ENCODE measurements at places on chromosomes 7 and 10. TPM values are rescaled to one million over a fixed set of nuclear protein-coding genes. Genes with fewer than 3 reads are reported as not detected.

The ADIRF gene
- total RNA-seq, result 41.5 TPM

The CLRN3 gene
- total RNA-seq, result 76.8 TPM

The CCDC136 gene
- 0.64 TPM for total RNA-seq

The MRLN gene
- not detected for total RNA-seq

The CD36 gene
- 8.7 TPM for total RNA-seq

The PODXL gene
- 14.6 TPM for total RNA-seq

The CALML3 gene
- total RNA-seq, result 0.40 TPM

The HIF1AN gene
- total RNA-seq, result 28.9 TPM

The TAC1 gene
- not detected for total RNA-seq

GRCh38 chr7:95242266-95242665, 82.1 kb downstream of the PON1 start:
- DNase-seq, result no peak

DNA sequence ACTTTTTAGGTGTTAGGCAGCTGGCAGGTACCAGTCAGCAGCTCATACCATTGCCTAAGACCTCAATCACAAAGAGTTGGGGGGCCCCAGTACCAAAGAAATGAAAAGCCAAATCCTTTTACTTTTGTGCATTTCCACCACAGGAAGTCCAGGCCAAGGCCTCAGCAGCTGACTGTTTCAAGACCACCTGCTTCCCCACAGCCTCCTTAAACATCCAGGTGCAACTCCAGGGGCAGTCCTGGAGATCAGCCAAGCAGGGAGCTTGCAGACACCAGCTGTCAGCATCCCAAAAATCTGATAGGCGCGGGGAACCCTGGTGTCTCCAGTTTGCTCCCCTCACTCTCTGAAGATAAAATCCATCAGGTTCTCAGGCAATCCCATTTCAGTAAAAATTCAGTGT, 91.5 kb upstream of the EFCAB10 start:
- no peak for DNase-seq

GRCh38 chr7:30226614-30227268, 57.7 kb upstream of the ZNRF2 start:
- DNase-seq, result peak; percentile 75

GRCh38 chr7:157293413-157293788, 43.4 kb upstream of the DNAJB6 start:
- no peak for DNase-seq

DNA sequence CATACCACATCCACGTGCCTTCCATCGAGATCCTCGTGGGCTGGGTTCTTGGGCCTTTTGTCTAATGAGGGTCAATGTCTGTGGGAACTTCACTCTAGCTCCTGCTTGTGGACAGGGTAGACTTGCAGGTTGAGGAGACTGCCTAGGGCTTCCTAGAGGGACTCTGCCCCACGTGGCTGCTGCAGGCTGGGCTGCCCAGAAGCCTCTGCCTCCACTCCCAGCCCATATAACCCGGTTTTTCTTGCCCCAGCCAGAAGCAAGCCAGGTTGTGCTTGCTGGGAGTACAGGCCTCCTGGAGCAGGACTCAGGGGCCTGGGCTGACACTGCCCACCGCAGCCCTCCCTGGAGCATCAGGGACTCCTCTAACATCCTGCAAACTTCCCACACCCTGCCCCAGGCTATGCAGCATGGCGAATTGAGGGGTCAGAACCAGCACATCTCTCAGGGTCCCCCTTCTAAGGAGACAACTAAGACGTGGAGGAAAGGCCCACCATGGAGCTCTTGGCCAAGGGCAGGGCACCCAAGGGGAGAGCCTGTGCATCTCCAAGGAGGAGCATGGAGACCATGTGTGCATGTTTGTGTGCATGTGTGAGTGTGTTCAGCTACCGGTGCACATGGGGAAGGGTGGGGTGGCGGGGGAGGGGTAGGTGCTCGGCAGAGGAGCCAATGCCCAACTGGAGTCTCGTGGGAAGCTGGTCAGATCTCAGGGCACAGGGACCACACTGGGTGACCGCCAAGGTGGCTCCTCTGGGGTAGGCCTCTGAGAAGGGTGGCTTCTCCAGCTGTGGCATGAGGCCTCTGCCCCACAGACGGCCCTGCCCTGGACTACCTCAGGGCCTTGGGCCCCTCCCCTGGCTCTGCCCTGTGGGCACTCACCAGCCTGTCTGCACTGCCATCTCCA, 62.6 kb downstream of the RASGEF1A start:
- no peak for DNase-seq

GRCh38 chr7:46494441-46494840, 573.4 kb upstream of the IGFBP3 start:
- no peak for DNase-seq

GRCh38 chr7:112481833-112482670, 1.3 kb downstream of the LSMEM1 start:
- DNase-seq, result no peak

GRCh38 chr10:127353544-127353943, 157.2 kb upstream of the INSYN2A start:
- no peak for DNase-seq

- peak; percentile 30 for DNase-seq
Observed at GRCh38 chr7:80018941-80019808, 115.5 kb upstream of the GNAI1 start.

DNA sequence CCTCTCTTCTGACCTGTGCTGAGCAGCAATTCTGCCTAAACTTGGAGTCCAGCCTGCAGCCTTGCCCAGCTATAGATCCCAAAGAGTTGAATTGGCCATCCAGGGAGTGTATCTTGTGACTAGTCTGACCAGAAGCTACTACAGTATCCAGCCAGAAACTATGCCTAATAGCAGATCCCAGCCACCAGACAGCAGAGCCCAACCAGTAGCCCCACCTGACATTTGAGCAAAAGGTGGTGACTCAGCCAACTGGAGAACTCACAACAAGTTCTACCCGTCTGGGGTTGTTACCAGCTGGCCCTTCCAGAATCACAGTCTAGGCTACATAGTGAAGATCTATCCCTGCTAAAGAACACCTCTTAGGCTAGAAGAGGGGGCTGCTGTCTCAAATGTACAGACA, 315.0 kb downstream of the CRPPA start:
- no peak for DNase-seq

- DNase-seq, result no peak
Observed at GRCh38 chr10:16425449-16425848, 11.4 kb upstream of the PTER start.

GRCh38 chr10:69631566-69631965, 1.5 kb downstream of the FAM241B start:
- DNase-seq, result no peak

DNA sequence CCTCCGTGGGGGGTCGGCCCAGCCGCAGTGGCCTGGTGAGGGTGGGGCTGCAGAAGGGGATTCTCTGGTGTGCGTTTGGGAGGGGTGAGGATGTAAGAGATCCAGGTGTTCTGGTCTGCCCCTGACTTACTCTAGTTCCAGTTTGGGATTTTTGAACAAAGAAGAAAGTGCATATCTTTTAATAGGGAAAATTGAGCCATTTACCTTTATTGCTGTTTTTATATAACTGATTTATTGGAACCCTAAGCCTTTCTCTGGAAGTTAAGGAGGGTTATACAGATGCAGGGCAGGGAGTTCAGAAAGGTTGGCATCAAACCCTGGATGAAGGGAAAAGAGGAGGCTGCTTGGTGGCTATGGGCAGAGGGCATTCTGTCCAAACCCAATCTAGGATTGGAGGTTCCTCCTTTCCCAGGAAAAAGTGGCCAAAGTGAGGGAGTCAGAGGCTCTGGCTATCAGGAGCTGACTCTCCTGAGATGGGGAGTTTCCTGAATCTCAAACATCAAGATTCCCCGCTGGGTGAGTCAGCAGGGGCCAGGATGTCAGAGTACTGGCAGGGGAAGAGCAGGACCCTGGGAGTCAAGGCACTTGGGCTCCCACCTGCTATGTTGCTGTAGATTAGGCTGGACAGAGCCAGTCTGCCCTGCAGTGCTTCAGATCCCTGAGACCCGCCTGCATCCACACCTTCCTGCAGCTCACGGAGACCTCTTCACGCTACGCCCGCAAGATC, 67.5 kb downstream of the CLIP2 start:
- DNase-seq, result no peak

- no peak for DNase-seq
Observed at GRCh38 chr7:159175792-159176191, 31.1 kb upstream of the VIPR2 start.

- no peak for DNase-seq
Observed at GRCh38 chr7:53900856-53901528, 641.2 kb upstream of the VSTM2A start.

GRCh38 chr10:60731134-60731885, 47.0 kb upstream of the CDK1 start:
- peak; percentile 31 for DNase-seq

- DNase-seq, result no peak
Observed at GRCh38 chr10:90969121-90969534, 48.2 kb upstream of the ANKRD1 start.

- no peak for DNase-seq
Observed at GRCh38 chr7:157944734-157945291, 608.0 kb downstream of the DNAJB6 start.

GRCh38 chr10:1180071-1180730, 124.0 kb downstream of the WDR37 start:
- DNase-seq, result no peak

- no peak for DNase-seq
Observed at GRCh38 chr10:124221356-124222317, 128.2 kb upstream of the CHST15 start.
